ENCODE measurements at places on chromosomes 12 and 14. TPM values are rescaled to one million over a fixed set of nuclear protein-coding genes. Genes with fewer than 3 reads are reported as not detected.

DNA sequence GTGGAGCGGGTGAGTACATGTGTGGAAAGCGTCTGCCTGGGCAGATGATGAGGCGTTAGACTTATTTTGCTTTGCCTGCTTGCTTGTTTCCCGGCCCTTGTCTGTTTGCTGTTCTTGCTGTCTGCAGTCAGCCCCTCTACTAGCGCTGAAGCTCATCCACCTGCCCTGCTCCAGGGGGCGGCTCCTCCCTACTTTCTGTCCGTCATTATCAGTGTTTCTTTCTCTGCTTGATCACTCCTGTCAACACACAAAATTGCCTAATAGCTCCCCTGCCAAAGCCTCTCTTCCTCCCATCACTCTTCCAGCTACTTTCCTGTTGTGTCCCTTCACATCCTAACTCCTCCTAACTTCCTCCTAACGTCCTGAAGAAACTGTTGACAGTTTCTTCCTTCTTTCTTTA lies 34.9 kb upstream of the GALNT8 start:
- DNase-seq = no peak

DNA sequence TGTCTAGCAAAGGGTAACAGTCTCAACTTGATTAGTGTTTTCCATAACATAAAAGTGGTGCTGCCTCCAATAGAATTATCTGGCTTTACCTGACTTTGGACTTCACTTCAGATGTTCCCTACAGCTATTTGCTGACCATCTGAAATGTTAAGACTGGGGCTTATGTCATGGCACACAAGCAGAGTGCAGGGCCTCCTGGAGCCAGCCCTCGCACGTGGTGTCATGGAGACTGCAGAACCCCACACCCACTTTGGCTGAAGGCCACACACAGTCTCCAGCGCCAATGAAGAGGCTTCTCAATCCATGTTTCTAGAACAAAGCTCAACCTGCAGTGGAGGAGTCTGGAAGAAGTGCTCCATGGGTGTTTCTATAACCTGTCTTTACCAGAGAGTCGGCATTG lies 169.6 kb upstream of the FRMD6 start:
- DNase-seq = no peak

The TEX52 gene
- not detected for total RNA-seq

DNA sequence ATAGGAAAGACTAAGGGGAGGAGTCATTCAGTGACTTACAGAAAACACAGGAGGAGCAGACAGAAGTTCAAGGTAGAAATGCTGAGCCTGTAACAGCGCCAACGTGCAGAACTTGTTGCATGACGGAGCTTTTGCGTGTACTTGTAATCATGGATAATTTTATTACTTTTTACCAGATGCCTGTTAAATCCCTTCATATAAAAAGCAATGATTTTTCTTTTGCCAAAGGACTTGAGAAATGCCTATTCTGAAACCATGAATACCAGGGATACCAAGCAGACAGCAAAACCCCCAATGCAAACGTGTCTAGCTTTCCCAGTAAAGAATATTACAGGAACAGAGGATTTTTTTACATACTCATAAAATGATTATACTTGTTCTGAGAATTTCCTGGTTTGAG lies 163.6 kb upstream of the GSC start:
- DNase-seq = no peak

DNA sequence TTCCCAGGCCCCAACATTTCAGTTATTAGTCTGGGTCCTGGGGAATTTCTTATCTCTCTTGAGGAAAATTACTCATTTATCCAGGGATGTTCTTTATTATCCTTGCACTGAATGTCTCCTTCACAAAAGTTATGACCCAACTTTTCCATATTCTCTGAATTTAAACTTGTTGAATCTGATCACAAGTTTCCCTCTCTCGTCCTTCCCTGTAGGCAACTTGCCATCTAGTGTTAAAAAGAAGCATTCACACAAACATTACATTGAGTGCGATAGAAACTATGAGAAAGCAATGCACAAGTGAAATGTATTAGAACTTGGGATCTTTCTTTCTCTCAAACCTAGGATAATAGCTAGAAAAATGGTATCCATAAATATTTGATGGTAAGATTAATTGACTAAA lies 608.4 kb downstream of the FSCB start:
- no peak for DNase-seq

DNA sequence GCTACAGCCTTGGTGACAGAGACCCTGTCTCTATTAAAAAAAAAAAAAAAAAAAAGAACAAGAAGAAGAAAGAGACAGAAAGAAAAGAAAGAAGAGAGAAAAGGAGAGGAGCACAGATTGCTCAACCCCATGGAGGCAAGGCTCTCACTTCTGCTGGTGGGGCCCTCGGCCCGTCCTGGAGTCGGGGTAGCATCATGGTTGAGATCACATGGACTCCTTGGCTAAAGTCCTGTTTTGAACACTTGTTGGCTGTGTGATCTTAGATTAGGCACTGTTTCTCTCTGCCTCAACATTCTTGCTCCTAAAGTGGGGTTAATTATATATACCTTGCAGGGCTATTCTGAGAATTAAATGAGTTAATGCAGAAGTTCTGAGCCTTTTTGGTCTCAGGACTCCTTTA lies 207.7 kb downstream of the CACNA1C start:
- no peak for DNase-seq

DNA sequence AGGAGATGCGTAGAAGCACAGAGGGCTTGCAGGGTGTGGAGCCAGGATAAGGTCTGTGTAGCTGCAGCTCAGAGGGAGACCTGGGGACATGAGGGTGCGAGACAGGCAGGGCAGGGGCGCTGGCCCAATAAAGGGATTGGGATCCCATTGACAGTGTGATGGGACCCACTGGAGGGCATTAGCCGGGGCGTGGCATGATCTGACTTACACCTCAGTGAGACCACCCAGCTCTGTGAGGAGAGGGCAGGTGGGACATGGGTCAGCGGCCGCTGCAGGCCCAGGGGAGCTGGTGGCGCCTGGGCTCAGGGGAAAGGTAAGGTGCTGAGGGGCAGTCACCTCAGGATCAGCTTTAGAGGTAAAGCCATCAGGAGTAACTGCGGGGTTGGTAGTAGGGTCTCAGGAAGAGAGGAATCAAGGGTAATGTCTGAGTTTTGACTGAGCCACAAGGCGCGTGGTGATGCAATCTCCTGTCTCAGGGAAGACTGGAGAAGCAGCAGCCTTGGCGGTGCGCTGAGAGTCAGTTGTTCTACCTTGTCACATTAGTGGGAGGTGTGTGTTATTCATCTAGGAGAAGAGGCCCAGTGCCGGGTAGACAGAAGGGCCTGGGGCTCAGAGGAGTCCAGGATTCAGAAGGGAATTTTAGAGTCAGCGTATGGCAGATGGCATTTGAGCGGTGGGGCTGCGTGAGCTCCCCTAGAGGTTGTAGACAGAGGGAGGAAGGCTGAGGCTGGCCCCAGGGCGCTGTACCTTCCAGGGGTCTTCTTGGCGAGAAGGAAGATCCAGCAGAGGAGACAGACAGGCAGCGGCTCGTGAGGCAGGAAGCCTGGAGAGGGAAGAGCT lies 30.8 kb upstream of the BDKRB2 start:
- DNase-seq = no peak

GRCh38 chr14:73463411-73463810 lies 5.1 kb upstream of the NUMB start:
- DNase-seq = peak; percentile 65

DNA sequence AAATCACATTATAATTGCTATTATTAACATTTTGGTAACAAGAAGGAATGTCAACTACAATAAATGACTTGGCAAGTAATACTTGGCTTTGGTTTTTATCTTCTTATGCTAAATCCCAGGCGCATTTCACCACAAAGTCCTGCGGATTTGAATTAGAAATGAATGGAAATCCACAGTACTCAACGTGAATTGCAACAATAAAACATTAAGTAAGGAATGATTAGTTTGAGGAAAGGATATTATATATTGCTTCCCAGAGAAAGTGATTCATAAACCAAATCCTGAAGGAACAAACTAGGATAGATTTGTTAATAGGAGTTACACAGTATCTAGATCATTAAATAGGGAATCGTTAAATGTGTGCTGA lies 1089.7 kb downstream of the TRHDE start:
- DNase-seq = no peak

GRCh38 chr12:120110550-120111501 lies 5.7 kb downstream of the RAB35 start:
- peak; percentile 87 for DNase-seq

The SPATA7 gene
- 8.8 TPM for total RNA-seq

- DNase-seq = no peak
These were observed 41.9 kb downstream of the TTC7B start for GRCh38 chr14:90774316-90774715.

The LIMA1 gene
- total RNA-seq = 11.8 TPM

DNA sequence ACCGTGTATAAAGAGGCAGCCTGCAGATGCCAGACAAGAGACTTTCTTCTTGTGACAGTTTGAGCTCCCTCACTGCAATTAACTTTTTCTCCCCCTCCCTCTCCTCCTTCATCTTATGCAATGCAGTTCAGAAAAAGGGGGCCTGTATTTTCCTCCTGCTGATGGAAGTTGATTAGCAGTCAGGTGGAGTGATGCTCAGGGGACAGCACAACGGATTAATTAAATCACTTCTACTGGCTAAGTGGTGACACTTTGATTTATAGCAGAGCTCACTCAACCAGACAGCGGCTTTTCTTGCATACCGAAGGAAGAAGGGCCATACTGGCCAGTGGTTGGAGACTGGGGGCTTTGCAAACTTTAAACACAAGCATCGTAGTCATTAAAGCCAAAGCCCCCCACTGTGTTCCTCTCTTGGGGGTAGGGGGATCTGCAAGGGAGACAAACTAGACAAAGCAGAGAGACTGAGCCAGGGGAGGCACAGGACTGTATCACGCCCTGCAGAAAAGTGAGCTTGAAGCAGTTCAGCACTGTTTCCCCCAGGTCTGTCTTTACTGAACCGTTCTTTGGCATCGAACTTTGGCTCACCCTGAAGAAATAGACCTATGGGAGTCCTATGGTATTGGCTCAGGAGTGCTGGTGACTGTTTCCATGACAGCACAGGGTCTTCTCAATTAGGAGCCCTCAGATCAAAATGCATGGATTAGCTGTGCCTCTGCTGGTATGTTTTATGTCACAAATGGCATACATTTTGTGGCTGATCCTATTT lies 47.7 kb downstream of the SPRING1 start:
- no peak for DNase-seq

DNA sequence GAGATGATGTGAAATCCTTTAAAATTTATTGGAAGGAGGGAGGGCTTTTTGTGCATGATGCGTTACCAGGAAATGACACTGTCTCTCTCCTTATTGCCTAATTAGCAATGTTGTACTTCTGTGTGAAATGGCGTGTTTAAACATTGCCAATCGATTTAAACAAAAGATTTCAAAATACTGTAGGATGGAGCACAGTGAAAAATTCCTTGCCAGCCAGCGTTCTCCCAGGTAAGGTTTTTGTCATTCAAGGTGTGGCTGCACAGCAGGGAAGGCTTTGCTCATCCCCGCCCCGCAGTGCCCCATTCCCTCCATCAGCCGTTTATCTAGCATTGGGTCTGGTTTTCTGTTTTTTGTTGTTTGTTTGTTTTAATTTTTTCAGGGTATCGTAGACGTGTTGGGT lies 137.3 kb downstream of the CACNA1C start:
- DNase-seq = no peak

The PKP2 gene
- 400 TPM for total RNA-seq

GRCh38 chr12:49483619-49484018 lies 55.2 kb upstream of the KCNH3 start:
- DNase-seq = no peak

The FAM222A gene
- 25.0 TPM for total RNA-seq

- no peak for DNase-seq
These were observed 191.0 kb downstream of the ERC1 start for GRCh38 chr12:1182069-1182468.

The C12orf54 gene
- total RNA-seq = not detected

The HELB gene
- total RNA-seq = 0.81 TPM

- no peak for DNase-seq
These were observed 99.8 kb downstream of the METTL25 start for GRCh38 chr12:82458101-82458500.

DNA sequence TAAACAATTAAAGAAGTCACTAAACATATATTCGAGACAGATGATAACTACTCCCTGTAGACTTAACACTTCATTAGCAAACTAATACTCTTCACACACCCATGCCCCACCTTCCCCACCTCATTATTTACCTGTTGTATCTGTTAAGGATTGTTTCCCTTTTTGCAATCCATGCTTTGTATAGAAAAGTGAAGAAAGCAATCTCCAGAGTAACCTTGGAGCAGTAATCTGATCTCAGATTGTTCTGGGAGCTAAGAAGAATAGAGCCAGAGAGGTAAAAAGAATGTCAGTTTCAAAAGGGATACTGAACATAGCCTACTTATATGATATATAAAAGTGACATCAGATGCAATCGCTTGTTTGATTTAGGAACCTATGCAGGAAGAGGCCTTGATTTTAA lies 37.4 kb downstream of the PLEKHA5 start:
- DNase-seq = no peak

The AREL1 gene
- total RNA-seq = 22.6 TPM

DNA sequence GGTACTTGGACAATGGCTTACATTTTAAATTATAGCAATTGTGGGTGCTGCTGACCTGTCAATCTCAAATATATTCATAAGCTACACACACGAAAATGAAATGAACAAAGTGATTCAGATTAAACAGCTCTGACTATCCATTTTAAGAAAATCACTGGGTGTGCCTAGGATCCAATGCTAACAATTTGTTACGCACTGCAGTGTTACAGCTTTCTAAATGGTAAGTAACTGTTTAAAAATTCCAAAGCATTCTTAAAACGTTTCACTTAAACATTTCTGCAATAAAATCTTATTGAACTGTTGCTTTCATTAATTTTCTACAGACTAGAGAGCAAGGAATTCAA lies 18.9 kb downstream of the LMO3 start:
- DNase-seq = no peak

The ESRRB gene
- 2.2 TPM for total RNA-seq

- DNase-seq = no peak
These were observed 90.2 kb upstream of the USP44 start for GRCh38 chr12:95641299-95641952.

The TOMM20L gene
- total RNA-seq = not detected

Measured in Right ventricle myocardium superior (tissue), 1 donor.